ENCODE measurements at places on chromosomes 2 and 18.

DNA sequence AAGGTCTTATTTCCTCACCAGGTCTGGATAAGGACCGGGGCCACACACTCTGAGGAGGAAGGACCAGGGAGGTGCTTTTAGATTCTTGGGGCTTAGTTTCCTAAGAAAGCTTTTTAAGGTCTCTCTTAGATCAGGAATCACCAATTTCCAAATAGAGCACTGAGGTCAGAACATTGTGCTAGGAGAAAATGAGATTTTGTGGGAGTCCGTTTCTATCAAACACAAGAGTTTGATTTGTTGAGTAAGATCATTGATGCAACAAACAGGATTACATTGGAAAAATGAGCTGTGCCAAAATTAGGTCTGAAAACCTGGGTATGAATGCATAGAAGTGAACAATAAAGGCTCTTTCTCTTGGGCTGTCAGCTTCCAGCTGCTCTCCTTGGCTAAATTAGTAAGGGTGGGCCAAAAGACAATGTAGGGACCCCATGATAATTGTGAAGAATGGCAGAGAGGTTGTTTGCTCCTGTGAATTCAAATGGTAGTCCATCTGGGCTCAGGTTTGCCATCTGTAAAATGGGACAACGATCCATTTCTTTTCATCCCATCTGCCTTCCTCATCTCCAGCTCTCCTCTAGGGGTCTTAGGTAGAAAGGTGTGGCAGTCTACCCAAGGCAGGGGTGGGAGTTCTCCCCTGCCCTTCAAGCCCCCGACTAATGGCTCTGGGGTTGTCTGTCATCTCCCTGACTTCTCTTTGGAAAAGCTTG, 20.0 kb downstream of the IGFBP2 start:
- DNase-seq, result no peak

- DNase-seq, result no peak
These were observed 27.8 kb upstream of the MAT2A start for GRCh38 chr2:85511008-85511811.

DNA sequence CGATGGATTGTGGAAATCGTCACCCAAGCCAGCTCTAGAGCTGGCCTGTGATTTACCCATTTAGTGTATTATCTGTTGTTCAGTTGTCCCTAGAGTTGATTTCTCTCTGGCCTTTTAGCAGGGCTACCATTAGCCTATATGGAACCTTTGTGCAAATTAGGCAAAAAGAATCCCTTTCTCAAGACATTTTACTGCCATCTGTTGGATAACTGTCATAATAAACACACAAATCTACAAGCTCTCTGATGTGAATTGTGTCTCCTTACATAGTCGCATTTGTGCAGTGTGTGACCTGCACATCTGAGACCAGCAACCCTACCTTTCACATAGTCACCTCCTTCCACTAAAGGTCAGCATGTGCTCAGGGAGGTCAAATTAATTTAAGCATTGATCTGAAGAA, 34.0 kb downstream of the LOXHD1 start:
- peak; percentile 8 for DNase-seq

- DNase-seq, result no peak
These were observed 230.6 kb upstream of the EPAS1 start for GRCh38 chr2:46066601-46067000.

- DNase-seq, result no peak
These were observed 93.0 kb upstream of the ID2 start for GRCh38 chr2:8588831-8589191.

DNA sequence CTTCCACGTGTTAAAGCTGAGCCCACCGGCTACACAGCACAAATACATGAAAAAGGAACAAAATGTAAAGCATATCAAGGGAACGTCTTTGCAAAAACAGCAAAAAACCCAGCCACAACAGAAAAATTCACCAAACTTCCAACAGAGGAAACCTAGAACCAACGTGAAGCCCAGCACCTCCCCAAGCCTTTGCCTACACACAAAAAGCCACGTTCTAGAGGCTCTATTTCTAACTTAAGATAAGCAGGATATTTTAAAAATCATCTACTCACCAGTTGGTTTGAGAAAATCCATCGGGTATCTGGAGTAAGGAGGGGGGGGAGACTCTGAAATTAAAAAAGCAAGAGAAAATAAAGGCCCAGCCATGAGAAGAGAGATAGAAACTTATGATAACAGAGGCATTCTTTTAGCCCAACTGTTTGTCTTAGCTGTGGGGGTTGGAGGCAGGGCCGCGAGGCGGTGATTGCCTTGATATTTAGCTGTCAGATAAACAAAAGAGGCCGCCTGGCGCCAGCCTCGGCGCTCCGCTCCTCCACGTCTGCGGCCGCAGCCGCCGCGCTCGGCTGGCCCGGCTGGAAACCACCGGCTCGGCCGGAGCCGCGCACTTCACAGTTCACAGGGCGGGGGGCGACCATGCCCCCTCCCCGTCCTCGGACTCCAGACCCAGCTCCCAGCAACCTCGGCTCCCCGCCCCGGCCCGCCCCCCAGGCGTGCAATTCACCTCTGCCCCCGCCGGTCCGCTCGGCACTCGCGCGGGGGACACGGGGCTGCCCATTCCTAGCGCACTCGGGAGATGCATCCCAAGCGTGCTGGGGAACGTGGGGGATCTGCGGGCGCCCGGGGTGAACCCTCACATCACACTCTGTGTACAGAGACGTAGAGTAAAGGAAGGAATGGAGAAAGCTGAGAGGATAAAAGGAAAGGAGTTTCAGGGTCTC, 2.4 kb downstream of the SMAD7 start:
- DNase-seq, result no peak

DNA sequence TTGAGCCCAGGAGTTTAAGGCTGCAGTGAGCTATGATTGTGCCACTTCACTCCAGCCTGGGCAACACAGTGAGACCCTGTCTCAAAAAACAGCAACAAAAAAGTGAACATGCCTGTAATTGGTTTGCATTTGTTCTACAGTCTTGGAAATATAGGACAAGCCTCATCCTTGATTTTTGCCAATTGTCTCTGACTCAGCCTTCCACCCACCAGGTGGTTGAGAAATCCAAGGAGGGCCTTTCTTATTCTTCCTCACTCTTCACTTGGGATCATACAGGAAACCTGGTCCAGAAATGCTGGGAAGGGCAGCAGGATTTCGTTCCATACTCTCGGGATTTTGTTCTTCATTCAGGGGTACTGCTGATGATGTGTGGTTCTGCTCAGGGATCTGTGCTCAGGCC, 94.6 kb downstream of the CDC42EP3 start:
- no peak for DNase-seq

DNA sequence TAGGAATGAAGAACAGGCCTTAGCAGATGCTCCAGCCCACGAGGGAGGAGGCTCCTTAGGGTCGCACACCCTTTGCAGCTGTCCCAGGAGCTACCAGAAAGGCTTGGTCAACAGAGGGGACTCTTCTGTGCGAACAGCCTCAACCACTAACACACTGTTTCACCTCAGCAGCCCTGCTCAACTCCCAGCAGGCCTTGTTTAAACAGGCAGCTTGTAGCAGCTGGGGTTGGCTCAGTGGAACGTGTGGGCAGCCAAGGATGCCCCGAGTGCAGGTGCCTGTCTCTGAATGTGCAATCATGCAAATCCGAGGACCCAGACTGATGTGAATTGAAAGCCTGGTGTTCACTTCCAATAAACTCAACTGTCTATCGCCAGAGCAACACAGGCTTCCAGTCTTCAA, 88.7 kb upstream of the CXCR4 start:
- DNase-seq, result no peak

GRCh38 chr2:128782411-128783192, 463.9 kb upstream of the HS6ST1 start:
- no peak for DNase-seq

DNA sequence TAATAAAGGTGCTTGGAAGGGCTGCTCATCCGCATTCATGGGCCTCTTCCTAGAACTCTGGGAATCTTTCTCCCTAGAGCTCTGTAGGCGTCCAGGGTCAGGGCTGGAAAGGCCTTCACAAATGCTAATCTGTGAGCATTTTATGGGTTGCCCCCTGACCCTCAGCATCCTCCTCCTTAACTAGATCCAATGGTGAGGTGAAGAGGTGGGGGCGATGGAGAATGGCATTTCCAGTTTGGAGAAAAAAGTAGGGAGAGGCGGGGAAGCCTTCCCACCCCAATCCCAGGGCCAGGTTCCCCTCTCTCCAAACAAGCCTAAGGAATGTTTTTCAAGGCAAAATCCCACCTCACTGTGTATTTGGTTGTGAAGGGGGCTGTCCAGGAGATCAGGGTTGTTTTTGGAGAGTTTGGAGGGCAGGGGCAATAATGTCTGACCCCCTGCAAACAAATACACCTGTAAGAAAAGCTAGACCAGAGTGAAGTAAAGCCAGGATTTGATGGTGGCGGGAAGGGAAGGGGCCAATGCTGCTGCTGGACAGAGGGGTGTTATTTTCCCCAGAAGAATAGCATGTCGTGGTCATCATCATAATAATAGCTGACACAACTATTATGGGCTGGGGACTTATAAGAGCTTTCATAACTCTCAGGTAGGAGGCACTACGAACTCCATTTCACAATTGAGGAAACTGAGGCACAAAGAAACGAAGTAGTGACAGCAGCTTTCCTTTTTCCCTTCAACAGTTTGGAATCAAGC, 1.4 kb upstream of the MYCN start:
- no peak for DNase-seq

- no peak for DNase-seq
These were observed 24.2 kb upstream of the TANK start for GRCh38 chr2:161135951-161136593.

- no peak for DNase-seq
These were observed 3.1 kb downstream of the ALPK2 start for GRCh38 chr18:58625839-58626238.

DNA sequence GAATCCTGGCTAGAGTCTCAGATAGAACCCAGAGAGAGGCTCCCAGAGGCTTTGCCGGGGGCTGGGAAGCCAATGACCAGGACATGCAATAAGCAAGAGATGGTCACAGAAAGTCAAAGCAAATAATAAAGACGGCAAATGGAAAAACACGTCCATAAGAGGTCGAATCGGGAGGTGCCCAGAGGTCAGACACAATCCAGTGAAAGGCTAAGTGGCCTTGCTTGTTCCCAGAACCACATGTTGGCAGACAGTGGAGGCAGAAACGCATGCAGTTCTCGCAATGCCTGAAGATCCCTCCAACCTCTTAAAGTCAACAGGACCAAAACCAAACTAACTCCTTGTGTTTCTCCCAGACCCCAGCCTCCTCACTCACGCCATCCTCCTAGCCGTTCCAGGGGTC, 3.0 kb downstream of the CYB5A start:
- no peak for DNase-seq

- no peak for DNase-seq
These were observed 561.4 kb upstream of the LINC00305 start for GRCh38 chr18:64710105-64710861.

DNA sequence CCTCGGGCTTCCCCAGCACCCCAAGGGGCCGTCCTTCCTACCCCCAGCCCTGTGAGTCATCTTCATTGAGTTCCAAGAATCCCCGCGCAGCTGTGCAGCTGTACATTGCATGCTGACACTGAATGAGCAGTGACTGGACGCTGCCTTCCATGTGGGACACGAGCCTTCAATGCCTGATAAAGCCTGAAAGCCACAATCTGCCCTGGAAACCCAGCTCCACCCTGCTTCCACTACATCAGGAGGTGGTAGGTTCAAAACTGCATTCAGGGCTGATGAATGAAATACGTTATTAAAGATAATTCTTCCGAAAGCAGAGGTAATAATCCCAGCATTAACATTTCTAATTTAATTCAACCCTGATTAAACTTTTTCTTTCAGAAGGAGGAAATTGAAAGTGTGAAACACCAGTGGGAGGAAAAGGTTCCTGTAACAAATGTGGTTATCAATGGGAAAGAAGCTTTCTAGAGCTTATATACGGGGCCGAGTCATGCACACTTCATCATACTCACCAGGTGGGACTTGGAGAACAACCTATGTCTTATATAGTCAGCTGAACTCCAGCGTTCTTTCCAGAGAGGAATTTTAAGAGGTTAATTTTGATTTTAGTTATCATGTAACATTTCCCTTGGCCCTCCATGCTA, 360.1 kb downstream of the LPIN1 start:
- DNase-seq, result peak; percentile 97

DNA sequence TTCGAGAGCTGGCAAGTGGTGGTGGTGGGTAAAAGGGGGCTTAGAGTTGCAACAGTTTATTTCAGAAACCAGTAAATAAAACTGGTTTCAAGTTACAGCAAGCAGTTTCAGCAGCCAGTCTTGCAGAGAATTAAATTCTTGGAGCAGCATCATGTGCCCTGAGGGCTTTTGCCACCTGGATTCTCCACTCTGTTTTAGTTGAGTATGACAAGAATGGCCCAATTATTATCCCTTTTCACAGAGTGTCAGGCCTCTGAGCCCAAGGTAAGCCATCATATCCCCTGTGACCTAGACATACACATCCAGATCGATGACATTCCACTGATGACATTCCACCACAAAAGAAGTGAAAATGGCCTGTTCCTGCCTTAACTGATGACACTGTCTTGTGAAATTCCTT, 72.8 kb upstream of the FANCL start:
- no peak for DNase-seq

GRCh38 chr2:161999321-161999720, 74.7 kb downstream of the DPP4 start:
- DNase-seq, result no peak
